H4 (cell line): ENCODE measurements at places on chromosomes 1 and 21. TPM values are rescaled to one million over a fixed set of nuclear protein-coding genes. Genes with fewer than 3 reads are reported as not detected.
A peak's percentile ranks its signal among the peaks of the same experiment; 100 is the strongest.

- DNase-seq: no peak
These were observed 18.1 kb upstream of the NBPF1 start for GRCh38 chr1:16631248-16632043.

DNA sequence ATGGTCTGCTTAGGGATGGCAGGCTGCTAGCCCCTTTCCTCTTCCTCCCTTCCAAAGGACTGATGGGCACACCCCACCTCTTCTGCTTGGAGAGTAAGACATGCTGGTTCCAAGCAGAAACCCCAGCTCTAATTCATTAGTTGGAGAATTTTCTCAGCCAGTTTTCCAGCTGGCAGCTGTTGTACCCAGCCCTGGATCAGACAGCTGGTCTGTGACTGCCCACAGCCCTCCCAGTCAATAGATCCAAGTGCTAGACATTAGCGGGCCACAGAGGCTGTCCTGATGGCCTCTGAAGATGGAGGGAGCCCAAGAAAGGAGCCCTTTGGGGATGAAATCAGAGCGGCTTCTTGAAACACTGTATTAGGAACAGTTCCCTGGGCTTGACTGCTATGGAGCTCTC lies 35.8 kb downstream of the ACOT11 start:
- no peak for DNase-seq

ZNF683 gene
- total RNA-seq: not detected in 2 replicates

CDC20 gene
- 313 and 327 TPM in 2 replicates for total RNA-seq

GRCh38 chr1:63865561-63865960 lies 91.7 kb downstream of the ROR1 start:
- DNase-seq: no peak

ARL8A gene
- 19.4 and 21.6 TPM in 2 replicates for total RNA-seq

DNA sequence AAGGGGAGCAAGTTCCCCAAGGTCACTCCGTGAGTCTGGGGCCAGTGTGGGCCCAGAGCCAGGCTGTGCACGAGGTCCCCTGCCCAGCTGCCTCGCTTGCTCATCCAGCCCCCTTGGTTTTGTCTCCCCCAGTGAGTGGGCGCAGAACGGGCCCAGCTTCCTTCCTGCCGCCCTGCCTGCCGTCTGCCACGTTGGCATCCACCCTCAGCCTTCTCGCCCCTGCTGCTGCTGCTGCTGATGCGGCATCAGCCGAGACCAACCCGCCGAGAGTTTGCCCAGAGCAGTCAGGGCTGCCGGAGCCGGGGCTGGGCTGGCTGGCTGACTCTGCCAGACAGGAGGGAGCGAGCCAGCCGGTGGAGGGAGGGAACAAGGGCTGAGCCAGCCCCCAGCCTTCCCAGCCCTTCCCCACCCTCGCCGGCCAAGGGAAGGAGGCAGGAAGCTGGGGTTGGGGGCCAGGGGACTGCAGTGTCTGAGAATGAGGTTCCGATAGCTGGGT lies 31.4 kb upstream of the WASF2 start:
- no peak for DNase-seq

DNA sequence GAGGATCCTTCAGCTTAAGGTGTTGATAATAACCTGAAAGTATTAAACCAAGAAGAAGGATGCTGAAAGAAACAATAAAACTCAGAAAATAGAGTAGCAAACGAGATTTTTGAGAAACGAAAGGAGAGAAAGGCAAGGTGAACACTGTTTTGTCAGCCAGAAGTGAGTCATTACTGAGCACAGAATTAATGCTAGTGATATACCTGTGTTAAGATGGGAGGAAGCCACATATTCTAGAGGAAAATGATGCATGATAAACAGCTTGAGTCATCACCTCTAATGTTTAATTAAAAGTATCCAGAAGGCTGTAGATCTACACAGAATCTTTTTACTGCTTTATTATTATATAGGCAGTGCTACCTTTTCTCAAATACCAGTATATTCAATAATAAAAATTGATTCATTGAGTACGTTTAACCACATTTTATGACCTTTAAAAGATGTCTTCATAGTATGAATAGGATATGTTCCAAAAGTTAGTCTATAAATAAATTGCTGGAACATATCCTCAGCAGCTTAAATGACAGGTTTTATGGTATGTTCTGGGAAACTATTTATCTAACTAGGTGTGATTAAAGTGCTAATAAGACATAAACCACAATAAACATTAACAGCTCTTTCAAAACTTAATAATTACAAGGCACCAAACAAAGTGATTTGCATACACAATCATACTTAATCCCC lies 10.3 kb downstream of the SH3GLB1 start:
- DNase-seq: no peak

TMEM240 gene
- total RNA-seq: not detected in 2 replicates

DNA sequence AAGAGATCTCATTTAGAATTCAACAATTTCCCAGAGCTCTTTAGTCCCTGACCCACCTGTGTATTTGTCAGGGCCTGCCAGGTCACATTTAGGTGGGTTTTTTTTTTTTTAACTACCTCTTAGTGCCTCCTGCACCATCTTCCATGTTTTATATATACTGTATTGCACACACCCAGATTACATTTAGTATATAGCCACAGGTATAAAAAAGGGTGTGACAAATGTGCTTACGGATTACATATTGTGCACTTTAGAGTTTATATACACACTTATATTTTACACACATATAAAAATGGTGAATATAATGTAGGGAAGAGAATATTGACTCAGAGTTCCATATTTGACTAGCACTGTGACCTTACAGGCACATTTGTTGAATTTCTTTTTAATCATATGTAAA lies 17.4 kb upstream of the LRIG2 start:
- DNase-seq: no peak

DNA sequence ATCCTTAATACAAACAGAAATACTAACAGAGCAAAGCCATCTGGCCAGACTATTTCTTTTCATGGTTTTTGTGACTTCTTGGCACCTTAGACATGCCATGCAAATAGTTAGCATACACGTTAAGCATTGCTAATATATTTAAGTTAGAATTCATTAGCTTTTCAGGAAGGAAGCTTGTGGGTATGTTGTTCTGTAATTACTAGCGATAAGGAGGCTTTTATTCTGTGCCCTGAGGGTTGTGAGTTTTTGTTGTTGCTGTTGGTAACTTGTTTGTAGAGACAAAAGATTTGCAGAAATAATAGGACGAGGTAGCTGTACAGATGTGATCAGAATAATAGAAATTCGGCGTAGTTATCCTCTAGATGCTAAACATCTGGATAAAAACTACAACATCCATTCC lies 305.3 kb downstream of the TM2D1 start:
- no peak for DNase-seq

MMP23B gene
- total RNA-seq: not detected in 2 replicates

DNA sequence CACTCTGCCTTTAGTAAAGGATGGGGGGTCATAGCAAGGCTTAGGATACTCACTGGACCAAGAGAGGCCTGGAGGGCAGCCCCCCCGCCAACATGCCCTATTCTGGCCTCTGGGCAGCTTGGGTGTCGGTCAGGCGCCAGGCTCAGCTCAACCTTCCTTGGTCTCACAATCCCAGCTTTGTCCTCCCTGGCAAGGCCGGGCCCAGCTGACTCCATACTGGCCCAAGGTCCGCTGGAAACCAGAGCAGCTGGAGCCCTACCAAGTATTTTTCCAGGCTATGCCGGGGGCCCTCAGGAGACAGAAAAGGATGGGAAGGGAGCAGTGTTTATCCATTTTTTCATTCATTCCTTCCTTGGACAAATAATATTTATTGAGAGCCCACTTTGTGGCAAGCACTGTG lies 6.2 kb downstream of the FBXO2 start:
- no peak for DNase-seq

PLA2G4A gene
- total RNA-seq: 17.7 and 24.2 TPM in 2 replicates

- DNase-seq: no peak
These were observed 75.7 kb downstream of the ARHGEF10L start for GRCh38 chr1:17615157-17615556.

GRCh38 chr1:47753808-47754207 lies 243.4 kb downstream of the TRABD2B start:
- DNase-seq: no peak

DNA sequence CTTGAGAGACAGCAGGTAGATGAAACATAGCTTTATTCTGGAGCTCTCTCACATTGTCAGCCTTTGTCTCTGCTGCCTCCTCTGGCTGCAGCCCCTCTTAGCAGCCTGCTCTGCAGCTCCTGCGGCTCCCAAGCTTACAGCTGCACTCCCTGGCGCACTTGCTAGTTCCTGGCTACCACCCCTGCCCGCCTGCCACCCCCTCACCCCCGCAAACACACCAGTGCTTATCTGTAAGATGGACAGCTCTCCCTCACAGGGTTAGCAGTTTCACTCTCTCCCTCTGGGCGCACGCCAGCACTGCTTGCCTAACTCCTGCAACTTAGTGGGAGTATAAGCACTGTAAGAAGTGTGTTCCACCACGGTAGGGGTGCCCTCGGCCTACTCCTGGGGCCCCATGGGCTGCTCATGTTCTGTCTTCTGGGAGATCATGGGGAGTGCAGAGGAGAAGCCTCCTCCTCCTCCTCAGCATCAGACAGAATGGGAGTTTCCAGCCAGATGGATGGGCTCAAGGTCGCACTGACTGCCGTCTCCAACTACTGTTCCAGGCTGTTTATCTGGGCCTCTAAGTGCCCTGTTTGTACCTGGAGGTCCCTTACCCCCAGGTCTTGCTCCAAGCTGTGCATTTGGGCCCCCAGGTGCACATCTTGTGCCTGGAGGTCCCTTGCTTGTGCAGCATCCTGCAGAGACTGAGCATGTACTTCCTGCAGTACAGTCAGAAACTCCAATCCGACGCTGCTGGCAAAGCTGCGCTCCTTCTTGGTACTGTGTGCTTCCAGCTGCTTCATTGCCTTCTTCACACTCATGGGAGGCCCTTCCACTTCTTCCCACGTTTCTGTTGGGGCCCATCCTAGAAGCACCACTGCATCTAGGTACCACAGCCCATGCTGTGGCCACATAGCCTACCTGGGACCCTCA lies 1388.1 kb downstream of the AMY1C start:
- DNase-seq: peak; percentile 27

DNA sequence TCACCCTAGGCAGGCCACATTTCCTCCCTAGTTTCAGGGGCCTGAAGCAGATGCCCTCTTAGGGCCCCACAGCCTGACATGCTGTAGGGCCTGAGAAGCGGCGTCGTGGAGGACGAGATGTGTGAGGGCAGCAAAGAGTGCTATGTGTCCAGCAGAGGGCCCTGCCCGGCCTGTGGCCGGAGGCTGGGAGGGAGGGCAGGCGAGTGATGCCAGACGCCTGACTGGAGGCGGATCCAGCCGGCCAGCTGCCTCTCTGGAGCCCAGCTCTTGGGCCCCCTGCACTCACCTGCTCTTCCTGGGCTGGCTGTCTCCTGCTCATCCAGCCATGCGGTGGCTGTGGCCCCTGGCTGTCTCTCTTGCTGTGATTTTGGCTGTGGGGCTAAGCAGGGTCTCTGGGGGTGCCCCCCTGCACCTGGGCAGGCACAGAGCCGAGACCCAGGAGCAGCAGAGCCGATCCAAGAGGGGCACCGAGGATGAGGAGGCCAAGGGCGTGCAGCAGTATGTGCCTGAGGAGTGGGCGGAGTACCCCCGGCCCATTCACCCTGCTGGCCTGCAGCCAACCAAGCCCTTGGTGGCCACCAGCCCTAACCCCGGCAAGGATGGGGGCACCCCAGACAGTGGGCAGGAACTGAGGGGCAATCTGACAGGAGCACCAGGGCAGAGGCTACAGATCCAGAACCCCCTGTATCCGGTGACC lies at the start of gene GPR37L1:
TSS of gene GPR37L1 (plus strand) at position 279 of the 697 bp plus-strand sequence. CDS start at position 326, 47 bp downstream.
- no peak for DNase-seq

- no peak for DNase-seq
These were observed at the start of gene HDGF for GRCh38 chr1:156751451-156751756. Gene HDGF (minus strand): TSS chr1:156751675. CDS start chr1:156751429, 246 bp downstream.

ARHGEF16 gene
- 0.58 and 0.97 TPM in 2 replicates for total RNA-seq

CNR2 gene
- total RNA-seq: not detected in 2 replicates
